ENCODE measurements at places on chromosomes 2 and 18. TPM values are rescaled to one million over a fixed set of nuclear protein-coding genes. Genes with fewer than 3 reads are reported as not detected.

Gene MAB21L4
- total RNA-seq: not detected

Gene VIT
- 2.6 TPM for total RNA-seq

Gene MALL
- total RNA-seq: 10.4 TPM

Gene TCF4
- total RNA-seq: 34.0 TPM

Gene GPR39
- 9.6 TPM for total RNA-seq

Gene ABHD3
- 1.6 TPM for total RNA-seq

Gene SRD5A2
- not detected for total RNA-seq

DNA sequence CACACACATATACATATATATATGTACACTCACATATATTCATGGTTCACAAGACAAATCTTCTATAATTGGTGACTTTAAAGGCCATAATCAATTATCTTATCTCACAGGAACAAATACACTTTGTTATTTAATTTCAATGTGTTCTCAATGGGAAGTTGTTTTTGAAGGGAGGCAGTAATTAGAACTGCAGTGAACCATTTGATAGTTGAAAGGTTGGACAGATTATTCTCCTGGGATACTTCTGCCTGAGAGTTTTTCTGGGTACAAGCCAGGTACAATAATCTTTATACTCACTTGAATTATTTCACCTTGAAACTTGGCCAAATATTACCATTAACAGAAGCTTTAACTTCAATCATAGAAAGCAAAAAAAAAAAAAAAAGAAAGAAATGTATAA is 546.6 kb upstream of the LRRTM4 start:
- H3K4me3 ChIP-seq: no peak overlapping the region
- H3K27ac ChIP-seq: no peak overlapping the region
- no peaks in the 10 kb centered on the region for H3K36me3 ChIP-seq

- peaks cover 7% of the 10 kb centered on the region for H3K36me3 ChIP-seq
- no peaks in the 10 kb centered on the region for H3K27me3 ChIP-seq
- peak; percentile 86 for DNase-seq
- H3K4me3 ChIP-seq: peak overlapping the region; percentile 65
- peak overlapping the region; percentile 90 for H3K27ac ChIP-seq
Measured at GRCh38 chr2:178450524-178450773, 526 bp downstream of the PRKRA start.

- no peaks in the 10 kb centered on the region for H3K36me3 ChIP-seq
- DNase-seq: no peak
- no peak overlapping the region for H3K27ac ChIP-seq
- no peaks in the 10 kb centered on the region for H3K4me1 ChIP-seq
Measured at GRCh38 chr18:332007-332406, 64.2 kb upstream of the THOC1 start.

- DNase-seq: no peak
- no peak overlapping the region for H3K4me3 ChIP-seq
- H3K27me3 ChIP-seq: no peaks in the 10 kb centered on the region
- H3K36me3 ChIP-seq: no peaks in the 10 kb centered on the region
- H3K27ac ChIP-seq: no peak overlapping the region
- H3K4me1 ChIP-seq: no peaks in the 10 kb centered on the region
Measured at GRCh38 chr2:213166109-213166508, 14.7 kb upstream of the IKZF2 start.

- no peaks in the 10 kb centered on the region for H3K4me1 ChIP-seq
- H3K36me3 ChIP-seq: no peaks in the 10 kb centered on the region
- no peak overlapping the region for H3K4me3 ChIP-seq
Measured at GRCh38 chr2:74690571-74690970, 36.5 kb downstream of the SEMA4F start.

DNA sequence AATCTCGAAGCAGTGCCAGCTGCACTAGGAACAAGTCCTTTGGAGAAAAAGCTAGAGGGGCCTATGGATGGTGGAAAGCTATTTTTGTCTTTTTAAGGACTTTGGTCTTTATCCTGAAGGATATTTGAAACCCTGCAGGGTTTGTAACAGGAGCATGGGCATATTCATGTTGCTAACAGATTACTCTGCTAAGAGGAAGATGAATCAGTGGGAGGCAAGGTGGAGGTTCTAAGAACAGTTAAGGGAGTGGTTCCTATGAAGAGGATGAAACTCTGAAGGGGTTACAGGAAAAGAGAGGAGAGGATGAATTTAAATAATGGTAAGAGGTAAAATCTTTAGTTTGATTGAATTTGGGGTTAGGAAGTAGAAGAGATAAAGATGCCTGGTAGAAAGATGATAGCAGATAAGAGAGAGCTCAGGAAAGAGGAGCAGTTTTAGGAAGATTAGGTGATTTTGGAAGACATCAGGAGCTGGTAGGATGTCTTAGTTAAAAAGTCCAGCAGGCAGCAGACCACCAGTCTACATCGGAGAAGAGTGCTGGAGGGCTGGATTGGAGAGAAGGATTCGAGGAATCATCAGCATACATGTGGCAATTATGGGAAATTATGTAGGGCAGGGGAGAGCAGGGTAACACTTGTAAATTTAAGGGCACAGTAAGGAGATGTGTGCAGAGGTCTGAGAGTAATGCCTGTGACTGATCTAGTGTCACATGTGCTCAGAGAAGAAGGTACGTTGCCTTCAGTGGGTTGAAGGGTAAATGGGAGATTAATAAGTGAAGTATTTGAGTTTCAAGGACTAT is 39.3 kb upstream of the C1GALT1C1L start:
- H3K4me1 ChIP-seq: no peaks in the 10 kb centered on the region
- H3K36me3 ChIP-seq: no peaks in the 10 kb centered on the region
- no peak for DNase-seq

DNA sequence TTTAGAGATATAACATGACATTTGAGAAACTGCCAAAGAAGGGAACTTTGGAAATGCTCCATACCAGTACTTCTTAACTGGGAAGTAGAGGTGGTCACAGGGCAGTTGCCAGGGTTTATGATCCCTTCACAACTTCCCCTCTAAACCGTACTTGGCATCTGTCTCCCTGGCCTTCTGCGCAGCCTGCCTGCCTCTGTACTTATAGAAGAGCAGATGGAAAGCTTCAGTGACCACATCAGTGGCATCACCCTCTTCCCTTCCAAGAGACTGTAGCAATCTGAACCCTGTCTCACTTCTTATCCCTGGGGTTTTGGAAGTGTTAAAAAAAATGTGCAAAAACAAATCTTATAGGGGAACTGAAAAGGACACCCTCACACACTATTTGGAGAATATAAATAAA is 64.1 kb downstream of the EIF2AK3 start:
- H3K27me3 ChIP-seq: no peaks in the 10 kb centered on the region
- peaks cover 27% of the 10 kb centered on the region for H3K36me3 ChIP-seq
- no peak overlapping the region for H3K4me3 ChIP-seq
- no peak overlapping the region for H3K27ac ChIP-seq

DNA sequence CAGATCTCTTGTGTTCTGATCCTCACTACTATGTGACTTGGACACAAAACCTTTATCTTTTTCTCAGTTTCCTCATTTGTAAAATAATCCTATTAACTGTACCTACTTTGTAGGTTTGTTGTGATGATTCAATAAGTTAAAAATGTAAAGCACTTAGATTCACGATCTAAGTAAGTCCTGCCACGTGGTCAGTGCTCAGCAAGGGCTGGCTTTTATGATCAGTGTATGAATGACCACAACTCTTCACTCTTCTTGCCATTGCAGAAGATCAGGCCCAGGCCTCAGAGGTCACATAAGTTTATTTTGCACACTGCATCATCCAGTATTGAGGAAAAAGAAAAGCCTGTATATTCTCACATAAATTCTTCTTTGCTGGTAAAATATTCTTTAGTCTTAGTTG is 1192.5 kb upstream of the ACVR2A start:
- no peak overlapping the region for H3K4me3 ChIP-seq
- no peaks in the 10 kb centered on the region for H3K36me3 ChIP-seq
- no peak overlapping the region for H3K27ac ChIP-seq
- no peak for DNase-seq
- H3K4me1 ChIP-seq: no peaks in the 10 kb centered on the region
- H3K27me3 ChIP-seq: no peaks in the 10 kb centered on the region

GRCh38 chr2:131042148-131042775 is 51.0 kb downstream of the FAM168B start:
- H3K4me3 ChIP-seq: no peak overlapping the region
- no peaks in the 10 kb centered on the region for H3K36me3 ChIP-seq
- peaks cover 29% of the 10 kb centered on the region for H3K4me1 ChIP-seq
- DNase-seq: no peak
- peak overlapping the region; percentile 80 for H3K27ac ChIP-seq

- no peak overlapping the region for H3K4me3 ChIP-seq
- no peaks in the 10 kb centered on the region for H3K36me3 ChIP-seq
- H3K4me1 ChIP-seq: no peaks in the 10 kb centered on the region
- no peak overlapping the region for H3K27ac ChIP-seq
- no peak for DNase-seq
- H3K27me3 ChIP-seq: no peaks in the 10 kb centered on the region
Measured at GRCh38 chr18:24736662-24737330, 276.4 kb downstream of the HRH4 start.

- no peak for DNase-seq
- no peaks in the 10 kb centered on the region for H3K4me1 ChIP-seq
- H3K36me3 ChIP-seq: no peaks in the 10 kb centered on the region
- no peaks in the 10 kb centered on the region for H3K27me3 ChIP-seq
Measured at GRCh38 chr2:25936889-25937545, 45.3 kb downstream of the KIF3C start.

- no peaks in the 10 kb centered on the region for H3K4me1 ChIP-seq
- H3K27ac ChIP-seq: no peak overlapping the region
- DNase-seq: no peak
- H3K4me3 ChIP-seq: no peak overlapping the region
Measured at GRCh38 chr2:104836265-104836664, 17.6 kb upstream of the POU3F3 start.

- DNase-seq: no peak
- H3K36me3 ChIP-seq: no peaks in the 10 kb centered on the region
- no peaks in the 10 kb centered on the region for H3K27me3 ChIP-seq
- H3K4me3 ChIP-seq: no peak overlapping the region
- H3K4me1 ChIP-seq: no peaks in the 10 kb centered on the region
Measured at GRCh38 chr18:13185675-13186198, 32.8 kb upstream of the LDLRAD4 start.

DNA sequence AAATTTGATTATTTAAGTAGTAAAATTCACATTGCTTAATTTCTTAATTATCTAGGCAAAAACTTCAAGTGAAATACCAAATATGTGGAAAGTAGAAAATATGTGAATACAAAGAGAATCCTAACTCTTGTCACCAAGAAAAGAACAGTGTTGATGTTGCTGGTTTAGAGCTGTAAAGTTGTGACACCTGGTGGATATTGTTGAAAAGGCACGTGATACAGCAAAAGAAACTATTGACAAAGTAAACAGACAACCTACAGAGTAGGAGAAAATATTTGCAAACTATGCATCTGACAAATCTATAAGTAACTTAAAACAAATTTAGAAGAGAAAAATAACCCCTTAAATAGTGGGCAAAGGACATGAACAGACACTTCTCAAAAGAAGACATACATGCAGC is 25.6 kb upstream of the ZC3H15 start:
- no peak overlapping the region for H3K4me3 ChIP-seq
- no peak for DNase-seq
- H3K27me3 ChIP-seq: no peaks in the 10 kb centered on the region
- peaks cover 13% of the 10 kb centered on the region for H3K4me1 ChIP-seq
- no peaks in the 10 kb centered on the region for H3K36me3 ChIP-seq

- H3K27ac ChIP-seq: no peak overlapping the region
- DNase-seq: no peak
- no peaks in the 10 kb centered on the region for H3K4me1 ChIP-seq
- no peak overlapping the region for H3K4me3 ChIP-seq
- no peaks in the 10 kb centered on the region for H3K36me3 ChIP-seq
Measured at GRCh38 chr2:222264791-222265320, 33.9 kb downstream of the PAX3 start.

DNA sequence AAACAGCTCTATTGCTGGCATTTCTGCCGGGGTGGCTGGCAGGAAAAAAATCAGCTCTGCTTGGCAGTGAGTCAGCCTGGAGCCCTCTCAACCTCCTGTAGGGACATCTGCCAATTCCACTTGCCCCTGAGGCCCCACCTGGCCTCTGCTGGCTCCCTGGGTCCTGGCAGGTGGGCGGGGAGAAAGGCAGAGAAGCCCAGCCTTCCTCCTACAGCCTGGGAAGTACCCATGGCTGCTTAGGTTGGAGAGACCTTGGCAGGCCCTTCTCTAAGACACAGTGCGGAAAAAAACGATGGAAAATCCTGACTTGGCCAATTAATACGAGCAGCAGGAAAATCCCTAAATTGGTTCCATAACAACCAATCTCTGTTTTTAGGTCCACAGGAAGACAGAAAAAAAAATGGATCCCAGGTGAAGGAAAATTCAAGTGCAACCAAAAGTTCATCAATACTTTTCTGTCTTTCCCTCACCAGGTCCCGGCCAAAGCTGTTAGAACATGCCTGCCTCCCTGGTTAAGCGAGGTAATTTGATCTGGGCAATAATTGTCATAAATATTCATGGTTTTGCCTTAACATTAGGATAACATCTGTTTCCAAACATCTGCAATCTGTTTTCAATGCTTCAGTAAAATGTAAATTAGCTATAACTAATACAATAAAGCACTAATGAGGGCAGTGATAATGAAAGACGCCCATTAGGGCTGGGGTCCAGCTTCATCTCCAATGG is 245.9 kb downstream of the TFCP2L1 start:
- H3K4me3 ChIP-seq: no peak overlapping the region
- no peaks in the 10 kb centered on the region for H3K27me3 ChIP-seq
- H3K36me3 ChIP-seq: no peaks in the 10 kb centered on the region
- H3K4me1 ChIP-seq: peaks cover 30% of the 10 kb centered on the region
- peak; percentile 79 for DNase-seq

Measured in body of pancreas (tissue), 4 donors.